SIG-M5 (cell line): ENCODE measurements at places on chromosomes 2 and 18.

DNA sequence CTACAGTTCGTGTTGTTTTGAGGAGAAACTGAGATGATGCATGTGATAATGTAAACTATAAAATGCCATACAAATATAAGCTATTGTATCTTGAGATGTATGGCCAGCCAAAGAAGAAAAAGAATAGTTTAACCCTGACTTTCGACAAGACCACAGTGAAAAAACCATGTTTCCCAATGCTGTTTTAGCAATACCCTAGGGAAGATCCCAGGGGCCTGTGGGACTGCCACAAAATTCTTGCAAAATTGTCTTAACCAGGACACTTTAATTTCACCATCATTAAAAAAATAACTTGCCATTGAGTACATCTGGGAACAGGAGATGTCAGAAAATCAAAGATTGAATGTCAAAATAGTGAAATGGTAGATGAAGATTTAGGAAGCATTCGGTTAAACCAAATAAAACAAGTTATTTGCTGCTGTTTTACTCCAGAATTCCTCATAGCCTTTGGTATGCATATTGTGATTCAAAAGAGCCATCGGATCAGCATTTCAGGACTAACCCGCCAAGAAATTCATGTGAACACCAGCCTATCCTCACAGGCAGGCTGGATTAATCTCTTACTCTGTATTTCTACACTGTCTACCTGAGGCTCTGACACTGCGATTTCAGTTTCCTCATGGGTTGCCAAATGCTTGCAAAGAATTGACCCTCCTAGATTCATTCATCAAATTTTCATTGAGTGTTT, 49.0 kb upstream of the SP3 start:
- DNase-seq, result no peak

DNA sequence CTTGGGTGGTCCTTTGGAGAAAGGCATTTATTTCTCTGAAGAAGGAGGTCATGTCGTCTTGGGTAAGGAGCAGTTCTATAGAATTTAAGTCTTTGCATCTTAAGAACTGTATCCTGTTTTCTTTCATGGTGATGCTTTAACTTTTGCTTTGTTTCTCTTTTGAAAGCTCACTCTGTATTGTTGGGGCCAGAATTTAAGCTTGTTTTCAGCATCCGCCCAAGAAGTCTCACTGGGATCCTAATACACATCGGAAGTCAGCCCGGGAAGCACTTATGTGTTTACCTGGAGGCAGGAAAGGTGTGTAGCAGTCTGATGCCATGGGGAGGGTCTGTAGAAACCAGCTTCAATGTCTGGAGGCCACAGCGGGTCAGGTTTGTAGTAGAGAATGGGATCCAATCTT, 64.7 kb upstream of the TTC39C start:
- no peak for DNase-seq

GRCh38 chr2:171509945-171510731, 12.1 kb upstream of the CYBRD1 start:
- no peak for DNase-seq

DNA sequence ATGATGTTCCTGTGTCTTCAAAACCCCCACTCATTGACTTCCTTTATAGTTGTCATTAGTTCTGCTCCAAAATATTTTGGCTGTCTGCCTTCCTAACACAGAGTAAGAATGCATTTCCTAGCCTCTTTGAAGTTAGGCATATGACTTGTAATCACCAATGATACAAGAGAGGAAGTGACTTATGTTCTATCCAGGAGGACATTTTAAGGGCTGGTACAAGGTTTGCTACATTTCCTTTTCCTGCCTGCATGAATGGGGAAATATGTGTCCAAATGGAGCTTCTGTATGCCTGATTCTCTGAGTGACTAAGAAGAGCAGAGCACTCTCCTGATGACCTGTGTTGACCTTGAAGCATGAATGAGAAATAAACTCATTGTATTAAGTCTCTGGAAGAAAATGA, 115.1 kb downstream of the PLCL1 start:
- DNase-seq, result no peak
